Mammary epithelial cell (primary cell): ENCODE measurements at places on chromosomes 12 and 14.
A peak's percentile ranks its signal among the peaks of the same experiment; 100 is the strongest.

GRCh38 chr12:75954041-75954440, 77.5 kb downstream of the PHLDA1 start:
- DNase-seq, result peak; percentile 95

GRCh38 chr14:41925409-41925808, 318.7 kb downstream of the LRFN5 start:
- DNase-seq, result no peak

DNA sequence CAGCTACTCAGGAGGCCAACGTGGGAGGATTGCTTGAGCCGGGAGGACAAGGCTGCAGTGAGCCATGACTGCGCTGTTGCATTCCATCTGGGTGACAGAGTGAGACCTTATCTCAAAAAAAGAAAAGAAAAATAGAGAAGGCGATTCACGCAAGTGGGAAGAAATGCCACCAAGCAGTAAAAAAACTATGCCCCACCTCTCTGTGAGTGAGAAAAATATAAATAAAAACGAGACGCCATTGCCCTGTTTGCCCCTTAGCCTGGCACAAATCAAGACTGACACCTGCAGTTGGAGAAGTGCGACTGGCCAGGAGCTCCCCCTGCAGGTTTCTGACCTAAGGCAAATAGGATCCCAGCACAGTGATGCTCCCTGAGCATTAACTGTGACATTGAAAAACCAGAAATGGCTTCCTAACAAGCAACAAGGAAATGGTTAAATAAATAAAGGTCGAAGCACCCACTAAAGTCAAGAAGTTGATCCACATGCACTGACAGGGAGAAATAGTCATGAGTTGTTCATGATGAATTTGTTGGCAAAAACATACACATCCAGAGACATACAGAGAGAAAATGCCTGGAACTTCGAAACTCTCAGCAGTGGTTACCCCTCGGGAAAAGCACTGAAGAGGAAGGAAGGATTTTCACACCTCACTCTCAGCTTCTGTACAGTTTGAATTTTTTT, 21.1 kb downstream of the GSC start:
- no peak for DNase-seq

DNA sequence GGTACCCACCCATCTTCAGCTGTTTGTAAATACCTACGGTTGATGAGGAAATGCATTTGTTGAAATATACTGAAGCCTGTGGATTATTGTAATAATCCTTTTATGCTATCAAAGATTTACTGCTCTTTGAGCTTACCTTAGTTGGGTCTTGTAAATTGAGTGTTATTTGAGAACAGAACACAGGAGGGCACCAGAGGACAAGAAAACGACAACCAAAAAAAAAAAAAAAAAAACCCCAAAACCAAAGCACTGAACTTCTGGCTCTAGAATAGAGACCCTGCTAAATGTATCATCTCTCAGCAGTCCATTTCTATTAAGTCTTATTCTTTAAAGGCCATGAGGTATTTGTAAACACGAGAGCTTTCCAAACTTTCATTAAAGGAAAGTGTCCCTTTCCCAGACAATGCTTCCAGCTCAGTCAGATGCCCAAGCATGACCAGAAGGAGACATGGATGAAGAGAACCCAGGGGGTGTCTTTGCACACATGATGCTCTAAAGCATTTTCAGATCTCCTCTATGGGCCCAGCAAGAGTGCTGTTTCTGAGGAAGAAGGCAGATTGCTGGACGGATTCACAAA, 763.9 kb downstream of the NRXN3 start:
- peak; percentile 8 for DNase-seq

DNA sequence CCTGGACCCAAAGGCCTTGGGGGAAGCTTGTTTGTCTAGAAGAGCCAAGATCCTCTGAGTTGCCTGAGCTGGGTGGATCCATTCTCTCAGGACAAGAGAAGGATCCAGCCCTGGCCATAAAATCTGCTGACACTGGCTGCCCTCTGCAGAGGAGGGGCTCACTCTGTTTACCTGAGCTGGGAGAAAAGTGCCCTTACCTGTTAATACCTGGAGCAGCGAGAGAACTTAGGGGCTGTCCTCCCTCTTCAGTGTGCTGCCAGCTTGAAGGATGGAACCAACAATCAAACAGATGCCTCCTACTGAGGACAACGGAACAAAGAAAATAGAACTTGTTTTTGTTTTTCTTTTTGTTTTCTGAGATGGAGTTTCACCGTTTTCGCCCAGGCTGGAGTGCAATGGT, 7.3 kb upstream of the KRT7 start:
- no peak for DNase-seq

DNA sequence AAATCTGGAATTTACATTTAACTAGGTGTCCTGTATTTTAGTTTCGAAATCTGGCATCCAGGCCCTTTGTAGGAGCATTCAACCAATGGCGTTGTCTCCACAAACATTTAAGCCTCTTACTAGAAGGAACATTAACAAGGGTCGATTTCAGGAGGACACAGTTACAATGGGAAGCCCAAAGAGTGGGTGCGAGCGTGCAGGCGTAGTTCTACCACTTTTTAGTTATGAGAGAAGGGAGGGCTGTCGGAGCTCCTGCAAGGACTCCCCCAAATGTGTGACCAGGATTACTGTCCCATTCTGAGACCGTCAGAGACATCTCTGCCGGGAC, 365 bp upstream of the ABHD4 start:
- no peak for DNase-seq

- DNase-seq, result no peak
Measured at GRCh38 chr12:131330106-131330815, 376.6 kb downstream of the ADGRD1 start.

- DNase-seq, result no peak
Measured at GRCh38 chr12:109591041-109591440, 17.4 kb downstream of the MVK start.

- no peak for DNase-seq
Measured at GRCh38 chr14:66601932-66602578, 94.1 kb downstream of the GPHN start.

GRCh38 chr12:12927211-12928079, 24.5 kb downstream of the GPRC5D start:
- DNase-seq, result peak; percentile 60

- peak; percentile 95 for DNase-seq
Measured at GRCh38 chr12:94553130-94553519, 93.5 kb upstream of the CEP83 start.

GRCh38 chr12:93484315-93484981, 17.1 kb downstream of the MRPL42 start:
- DNase-seq, result peak; percentile 4

DNA sequence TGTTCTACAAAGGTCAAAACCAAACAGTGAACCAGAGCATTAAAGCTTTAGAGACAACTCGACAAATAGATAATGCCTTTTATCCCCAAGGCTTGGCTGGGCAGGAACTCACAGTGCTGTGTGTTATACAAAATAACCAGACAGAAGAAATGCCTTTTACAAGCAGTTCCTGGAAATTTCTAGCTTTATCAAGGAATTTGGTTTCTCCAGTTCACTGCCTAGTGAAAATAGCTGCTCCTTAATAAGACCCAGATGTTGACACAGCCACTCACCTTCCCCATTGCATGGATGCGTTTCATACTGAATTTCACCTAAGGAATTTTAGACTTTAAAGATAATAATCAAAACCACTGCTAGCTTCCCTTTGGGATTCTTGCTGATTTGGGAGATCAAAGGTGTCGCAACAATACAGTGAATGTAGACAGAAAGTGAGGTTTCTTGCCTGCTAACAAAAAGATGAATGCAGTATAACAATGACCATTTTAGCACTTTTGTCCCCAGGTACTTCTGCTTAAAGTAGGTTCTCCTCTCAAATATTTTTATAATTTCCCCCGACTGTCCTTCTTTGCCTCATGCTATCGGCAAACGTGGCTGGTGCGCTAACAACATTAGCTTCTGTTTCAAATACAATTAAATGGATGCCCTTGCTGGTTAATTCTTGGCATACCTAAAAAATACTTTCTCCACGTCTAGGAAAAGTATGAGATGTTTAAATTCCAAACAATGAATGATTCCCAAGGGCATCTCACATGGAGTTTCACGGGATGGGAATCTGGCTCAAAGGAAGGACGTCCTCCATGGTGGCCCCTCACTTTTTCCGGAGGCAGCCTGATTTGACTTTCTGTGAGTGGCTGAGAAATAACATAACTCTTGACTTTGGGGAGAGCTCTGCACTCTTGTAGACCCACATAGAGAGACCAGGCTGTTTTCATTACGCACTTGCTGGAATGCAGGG, 162.4 kb downstream of the C12orf75 start:
- no peak for DNase-seq

GRCh38 chr12:103505371-103506236, 9.8 kb upstream of the C12orf42 start:
- peak; percentile 100 for DNase-seq

GRCh38 chr12:113905829-113906228, 60.3 kb downstream of the RBM19 start:
- no peak for DNase-seq

DNA sequence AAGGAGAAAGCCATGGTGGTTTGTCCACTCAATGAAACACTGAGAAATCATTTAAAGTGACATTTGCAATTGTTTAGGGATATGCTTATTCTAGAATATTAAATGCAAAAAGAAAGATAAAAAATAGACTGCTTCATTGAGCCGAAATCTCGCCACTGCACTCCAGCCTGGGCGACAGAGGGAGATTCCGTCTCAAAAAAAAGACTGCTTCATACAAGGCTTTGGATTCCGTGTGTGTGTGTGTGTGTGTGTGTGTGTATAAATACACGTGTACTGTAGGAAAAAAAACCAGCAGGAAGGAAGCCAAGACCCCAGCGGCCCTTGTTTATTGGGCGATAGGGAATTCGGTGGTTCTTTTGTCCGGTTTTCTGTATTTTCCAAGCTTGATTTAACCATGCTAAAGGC, 3.2 kb upstream of the ZNF839 start:
- peak; percentile 52 for DNase-seq

- no peak for DNase-seq
Measured at GRCh38 chr12:112480931-112481330, 62.2 kb downstream of the PTPN11 start.

DNA sequence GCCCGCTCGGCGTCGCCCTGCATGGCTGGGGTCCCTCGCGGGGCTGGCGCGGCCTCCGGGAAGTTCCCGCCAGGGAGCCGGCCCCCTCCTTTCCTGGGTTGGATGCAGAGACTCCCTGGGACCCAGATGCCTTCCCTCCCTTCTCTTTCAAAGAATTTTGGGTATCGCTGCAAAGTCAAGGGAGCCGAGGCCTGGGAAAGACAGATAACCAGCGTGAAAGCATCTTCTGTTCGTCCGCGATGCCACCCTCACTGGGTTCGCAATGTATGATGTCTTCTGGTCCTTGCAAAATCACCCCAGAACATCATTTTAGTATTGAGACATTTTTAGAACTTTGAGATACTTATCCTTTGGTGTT, 451 bp downstream of the IRAK3 start:
- DNase-seq, result no peak

DNA sequence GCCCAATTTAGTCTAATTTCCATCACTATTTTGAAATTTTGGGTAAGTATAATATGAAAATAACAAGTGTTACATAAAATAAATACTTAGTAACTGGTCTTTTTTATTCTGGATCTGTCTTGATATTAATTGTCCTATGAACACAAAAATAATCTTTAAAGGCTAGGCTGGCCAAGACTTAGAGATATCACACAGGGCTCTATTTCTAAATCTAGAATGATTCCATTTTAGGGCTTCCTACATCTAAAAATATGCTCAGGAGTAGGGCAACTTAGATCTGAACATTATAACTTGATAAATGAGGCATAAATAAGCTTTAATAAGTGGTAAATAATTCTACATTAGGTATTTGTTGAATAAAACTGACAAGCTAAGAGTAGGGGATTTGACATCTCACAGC, 23.1 kb upstream of the SNAPC1 start:
- no peak for DNase-seq

DNA sequence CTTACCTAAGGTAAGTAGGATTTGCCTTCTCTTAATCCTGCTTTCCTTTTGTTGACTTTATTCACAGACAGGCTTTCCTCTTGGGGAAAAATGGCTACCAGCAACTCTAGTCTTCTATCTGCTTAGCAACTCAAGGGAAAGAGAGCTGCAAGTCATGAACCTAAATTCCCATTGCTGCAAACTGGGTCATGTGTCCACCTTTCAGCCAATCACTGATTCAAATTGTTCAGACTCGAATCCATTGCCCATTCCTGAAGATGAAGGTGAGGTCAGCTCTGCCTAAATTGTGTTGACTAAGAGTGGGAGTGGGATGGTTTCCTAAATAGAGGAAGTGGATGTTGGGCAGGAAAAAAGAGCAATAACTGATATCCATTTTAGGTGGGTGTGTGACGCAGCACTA, 7.7 kb downstream of the FBXW8 start:
- no peak for DNase-seq

DNA sequence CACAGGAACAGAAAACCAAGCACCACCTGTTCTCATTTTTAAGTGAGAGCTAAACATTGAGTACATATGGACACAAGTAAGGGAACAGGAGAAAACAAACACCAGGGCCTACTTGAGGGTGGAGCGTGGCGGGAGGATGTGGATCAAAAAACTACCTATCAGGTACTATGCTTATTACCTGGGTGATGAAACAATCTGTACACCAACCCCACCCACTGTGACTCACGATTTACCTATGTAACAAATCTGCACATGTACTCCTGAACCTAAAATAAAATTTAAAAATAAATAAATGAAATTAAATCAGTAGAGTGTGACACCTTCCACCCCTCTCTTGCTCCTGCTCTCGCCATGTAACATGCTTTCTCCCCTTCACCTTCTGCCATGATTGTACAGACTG, 615.5 kb downstream of the RPL10L start:
- DNase-seq, result peak; percentile 9

- no peak for DNase-seq
Measured at GRCh38 chr12:62697893-62698292, 231.3 kb downstream of the MON2 start.

DNA sequence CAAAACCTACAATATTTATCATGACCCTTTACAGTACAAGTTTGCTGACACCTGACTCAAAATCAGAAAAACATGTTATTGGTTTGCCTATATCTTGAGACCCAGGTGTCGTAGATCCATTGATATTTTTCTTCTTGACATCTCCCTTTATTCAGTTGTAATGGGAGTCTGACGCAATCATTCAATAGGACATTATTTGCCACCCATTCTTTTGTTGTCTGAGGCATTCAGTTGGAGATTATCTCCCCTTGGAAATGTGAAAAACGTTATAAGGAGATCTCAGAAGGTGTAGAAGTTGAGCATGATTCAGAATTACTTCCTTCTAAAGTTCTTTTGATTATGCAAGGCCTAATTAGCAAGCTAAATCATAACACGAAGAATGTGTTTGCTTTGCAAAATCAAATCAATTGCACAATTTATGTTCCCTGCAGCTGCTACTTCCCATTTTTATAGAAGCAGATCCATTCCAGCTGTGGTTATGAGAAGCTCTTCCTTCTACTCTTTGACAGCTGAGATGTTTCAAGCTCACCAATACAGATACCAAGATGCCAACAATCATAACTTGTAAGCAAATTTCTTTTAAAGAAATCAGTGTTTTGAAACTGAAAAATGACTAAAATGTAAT, 228.2 kb upstream of the SYT1 start:
- DNase-seq, result no peak

DNA sequence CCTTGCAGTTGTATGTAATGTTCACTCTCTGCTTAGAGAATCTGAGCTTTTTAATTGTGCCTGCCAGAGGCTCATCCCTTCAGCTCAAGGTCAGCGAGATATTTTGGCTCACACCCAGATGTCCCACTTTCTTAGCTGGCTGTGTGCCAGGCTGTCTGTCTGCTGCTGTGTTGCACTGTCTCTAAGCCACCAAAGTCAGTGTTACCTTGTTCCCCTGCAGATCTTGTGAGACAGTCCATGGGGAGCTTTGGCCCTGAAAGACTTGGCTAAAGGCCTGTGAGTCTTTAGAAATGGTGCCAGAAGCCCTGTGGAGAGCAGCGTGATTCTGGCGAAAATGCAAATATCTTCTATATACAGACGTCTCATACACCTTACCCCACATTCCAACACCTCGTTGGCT, 293.7 kb downstream of the TTC6 start:
- DNase-seq, result no peak
